ENCODE measurements at places on chromosomes 7 and 10.

DNA sequence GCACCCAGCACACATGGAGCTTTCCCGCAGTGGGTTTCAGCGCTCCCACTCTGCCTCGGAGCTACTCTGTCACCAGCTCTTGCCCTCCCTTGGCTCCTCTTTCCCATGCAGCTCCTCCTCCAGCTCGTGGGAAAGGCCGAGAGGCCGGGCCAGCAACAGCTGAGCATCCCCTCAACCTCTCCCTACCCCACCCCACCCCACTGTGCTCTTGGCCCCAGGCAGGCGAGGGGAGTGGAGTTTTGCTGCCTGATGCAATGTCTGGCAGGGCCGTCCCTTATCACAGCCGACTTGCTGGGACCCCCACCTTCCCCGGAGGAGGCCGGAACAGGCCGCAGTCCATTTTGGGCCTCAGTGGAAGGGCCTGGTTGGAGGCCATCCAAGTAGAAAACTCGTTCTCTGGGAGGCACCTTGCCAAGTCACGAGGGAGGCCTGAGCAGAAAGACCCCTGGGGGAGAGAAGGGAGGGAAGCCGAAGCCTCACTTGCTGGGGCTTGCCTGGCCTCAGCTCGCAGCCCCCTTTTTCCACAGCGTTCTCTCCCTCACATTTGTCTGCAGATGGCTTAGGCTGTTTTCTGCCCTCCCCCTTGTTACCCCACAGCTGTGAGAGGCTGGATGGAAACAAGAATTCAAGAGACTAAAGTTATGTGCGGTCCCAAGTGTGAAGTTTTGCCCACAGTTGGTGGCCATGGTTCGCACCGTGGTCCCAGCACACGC, 35.3 kb downstream of the CHST3 start:
- DNase-seq: peak; percentile 67

- peak; percentile 38 for DNase-seq
Observed at GRCh38 chr7:26078437-26079336, 73.3 kb upstream of the NFE2L3 start.

DNA sequence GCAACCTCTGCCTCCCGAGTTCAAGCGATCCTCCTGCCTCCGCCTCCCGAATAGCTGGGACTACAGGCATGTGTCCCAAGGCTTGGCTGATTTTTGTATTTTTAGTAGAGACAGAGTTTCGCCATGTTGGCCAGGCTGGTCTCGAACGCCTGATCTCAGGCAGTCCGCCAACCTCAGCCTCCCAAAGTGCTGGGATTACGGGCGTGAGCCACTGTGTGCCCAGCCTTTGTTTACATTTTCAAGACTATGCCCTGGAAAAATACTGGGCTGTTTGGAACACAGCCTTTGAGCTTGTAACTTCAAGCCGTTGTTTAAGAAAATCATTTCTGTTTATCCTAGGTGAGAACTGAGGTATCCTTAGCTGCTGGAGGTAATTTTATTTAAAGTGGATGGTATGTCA, 1.9 kb downstream of the ZKSCAN1 start:
- DNase-seq: no peak

- DNase-seq: no peak
Observed at GRCh38 chr10:65358565-65358964, 1567.3 kb upstream of the LRRTM3 start.

DNA sequence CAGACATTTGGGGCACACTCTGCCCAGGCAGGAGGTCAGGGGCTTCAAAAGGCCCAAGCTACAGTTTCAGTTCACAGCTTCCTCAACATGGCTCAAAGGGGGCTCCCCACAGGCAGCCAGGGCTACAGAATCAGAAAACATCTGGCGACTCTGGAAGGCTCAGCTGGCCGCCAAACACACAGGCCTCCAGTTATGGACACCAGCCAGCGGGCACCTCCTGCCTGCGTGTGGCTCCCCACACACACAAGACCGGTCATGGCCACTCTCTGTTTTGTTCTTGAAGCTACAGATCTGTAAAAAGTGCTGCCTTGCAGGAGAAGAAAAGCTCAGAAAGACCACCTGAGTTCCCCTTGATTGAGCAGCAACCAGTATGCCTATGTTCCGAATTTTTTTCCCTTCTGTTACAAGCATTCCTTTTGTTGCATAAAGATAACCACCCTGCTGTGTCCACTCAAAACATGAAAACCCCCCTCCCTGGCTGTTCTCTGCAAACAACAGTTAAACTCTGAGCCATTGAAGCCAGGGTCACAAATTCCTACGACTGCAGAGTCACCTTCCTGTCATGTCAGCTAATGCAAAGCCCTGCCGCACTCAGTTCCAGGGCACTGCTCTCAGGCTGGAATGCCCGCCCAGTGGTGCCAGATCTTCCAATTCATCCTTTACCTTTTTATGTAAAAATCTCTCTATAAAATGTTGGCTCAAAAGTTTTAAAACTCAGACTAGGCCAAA, 33.6 kb downstream of the VSTM4 start:
- no peak for DNase-seq

DNA sequence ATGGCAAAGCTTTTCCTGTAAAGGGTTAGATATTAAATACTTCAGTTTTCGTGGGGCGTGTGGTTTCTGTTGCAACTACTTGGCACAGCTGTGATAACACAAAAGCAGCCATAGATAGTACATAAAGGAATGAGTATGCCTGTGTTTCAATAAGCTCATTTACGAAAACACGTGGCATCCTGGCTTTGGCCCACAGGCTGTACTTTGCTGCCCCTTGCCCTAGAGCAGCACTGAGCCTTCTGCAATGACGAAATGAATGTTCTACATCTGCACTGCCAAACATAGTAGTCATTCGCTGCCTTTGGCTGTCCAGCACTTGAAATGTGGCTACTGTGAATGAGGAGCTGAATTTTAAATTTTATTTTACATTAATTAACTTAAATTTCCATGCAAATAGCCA, 376.2 kb upstream of the TPK1 start:
- no peak for DNase-seq

DNA sequence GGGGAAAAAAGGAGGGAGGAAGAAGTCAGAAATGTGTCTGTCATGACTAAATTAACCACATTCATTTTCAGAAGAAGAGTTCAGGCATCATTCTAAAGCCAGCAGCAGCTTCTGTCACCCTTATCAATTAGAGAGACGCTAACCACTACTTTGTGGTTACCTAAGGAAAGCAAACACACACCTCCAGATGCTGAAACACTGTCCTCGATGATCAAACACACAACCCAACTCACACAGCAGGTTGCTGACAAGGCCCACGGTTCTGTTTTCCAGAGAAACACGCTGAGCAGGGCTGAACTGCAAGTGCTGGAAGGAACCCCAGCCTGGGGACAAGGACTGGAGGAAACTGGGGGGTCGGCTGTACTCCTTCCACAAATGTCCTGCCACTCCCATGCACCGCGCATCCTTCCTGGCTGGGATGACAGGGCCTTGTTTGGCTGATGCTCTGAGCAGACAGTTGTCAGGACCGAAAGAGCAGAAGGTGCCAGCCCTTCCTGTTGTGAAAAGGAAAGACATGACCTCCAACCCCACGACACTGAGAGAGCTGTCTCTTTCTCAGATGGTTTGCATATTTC, 36.6 kb downstream of the PRKCQ start:
- no peak for DNase-seq

DNA sequence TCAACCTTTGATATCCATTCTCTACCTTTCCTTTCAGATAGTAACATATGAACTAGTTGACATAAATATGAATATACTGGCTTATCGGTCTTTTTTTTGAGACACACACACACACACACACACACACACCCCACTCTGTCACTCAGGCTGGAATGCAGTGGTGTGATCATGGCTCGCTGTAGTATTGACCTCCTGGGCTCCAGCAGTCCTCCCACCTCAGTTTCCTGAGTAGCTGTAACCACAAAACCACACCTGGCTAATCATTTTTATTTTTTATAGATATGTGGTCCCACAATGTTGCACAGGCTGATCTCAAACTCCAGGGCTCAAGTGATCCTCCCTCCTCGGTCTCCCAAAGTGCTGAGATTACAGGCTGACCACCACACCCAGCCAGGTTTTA, 14.2 kb upstream of the NT5C3A start:
- DNase-seq: no peak

DNA sequence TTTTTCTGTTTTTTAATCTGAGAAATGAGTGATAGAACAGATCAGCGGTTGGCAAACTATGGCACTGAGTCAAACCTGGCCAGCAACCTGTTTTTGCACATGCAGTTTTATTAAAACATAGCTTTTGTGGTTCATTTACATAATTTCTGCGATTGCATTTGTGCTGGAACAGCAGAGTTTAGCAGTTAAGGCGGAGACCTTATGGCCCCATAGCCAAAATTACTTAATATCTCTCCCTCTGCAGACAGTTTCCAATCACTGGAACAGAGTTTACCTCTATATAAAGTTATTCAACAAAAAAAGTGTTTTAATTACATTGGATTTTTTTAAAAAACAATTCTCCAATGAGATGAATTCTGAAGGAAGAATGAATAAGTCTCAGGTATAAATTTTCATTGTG, 212.1 kb downstream of the DGKB start:
- no peak for DNase-seq

DNA sequence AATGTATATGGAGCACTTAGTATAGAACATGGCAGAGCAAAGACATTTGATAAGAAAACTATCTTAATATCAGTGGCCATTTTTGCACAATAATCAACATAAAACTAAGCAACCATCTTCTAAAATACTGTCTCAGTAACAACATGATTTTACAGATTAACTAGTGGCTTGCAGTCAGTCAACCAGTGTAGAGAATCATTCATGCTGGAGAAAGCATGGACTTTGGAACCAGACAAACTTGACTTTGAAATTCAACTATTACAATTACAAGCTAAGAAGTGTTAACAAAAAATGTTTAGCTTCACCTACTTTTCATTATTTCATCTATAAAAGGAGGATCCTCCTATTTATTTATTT, 27.7 kb downstream of the CUBN start:
- no peak for DNase-seq

GRCh38 chr7:157712666-157713235, 375.9 kb downstream of the DNAJB6 start:
- no peak for DNase-seq

GRCh38 chr7:128699196-128699712, 27.2 kb downstream of the GARIN1A start:
- DNase-seq: no peak

DNA sequence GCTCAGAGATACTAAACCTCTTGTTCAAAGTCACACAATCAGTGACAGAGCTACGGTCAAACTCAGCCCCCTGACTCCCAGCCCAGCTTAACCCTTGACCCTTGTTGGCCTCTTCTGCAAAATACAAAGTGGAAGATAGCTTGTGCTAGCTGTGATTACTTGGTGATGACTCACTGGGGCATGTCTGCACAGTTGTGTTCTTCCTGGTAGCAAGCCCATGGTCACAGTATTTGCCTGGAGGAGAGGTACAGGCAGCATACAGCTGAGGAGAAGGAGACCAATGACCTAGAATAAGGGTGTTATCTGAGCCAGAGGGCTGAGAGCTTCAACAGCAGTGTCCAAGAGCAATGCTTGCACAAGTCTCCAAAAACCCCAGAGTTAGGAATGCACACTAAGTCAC, 5.7 kb upstream of the HSPA12A start:
- DNase-seq: peak; percentile 58

GRCh38 chr7:79822620-79823240, 311.9 kb upstream of the GNAI1 start:
- no peak for DNase-seq

- DNase-seq: peak; percentile 44
Observed at GRCh38 chr10:93074147-93074596, 479 bp downstream of the CYP26A1 start.

GRCh38 chr10:7121154-7121797, 289.6 kb downstream of the SFMBT2 start:
- DNase-seq: peak; percentile 1

DNA sequence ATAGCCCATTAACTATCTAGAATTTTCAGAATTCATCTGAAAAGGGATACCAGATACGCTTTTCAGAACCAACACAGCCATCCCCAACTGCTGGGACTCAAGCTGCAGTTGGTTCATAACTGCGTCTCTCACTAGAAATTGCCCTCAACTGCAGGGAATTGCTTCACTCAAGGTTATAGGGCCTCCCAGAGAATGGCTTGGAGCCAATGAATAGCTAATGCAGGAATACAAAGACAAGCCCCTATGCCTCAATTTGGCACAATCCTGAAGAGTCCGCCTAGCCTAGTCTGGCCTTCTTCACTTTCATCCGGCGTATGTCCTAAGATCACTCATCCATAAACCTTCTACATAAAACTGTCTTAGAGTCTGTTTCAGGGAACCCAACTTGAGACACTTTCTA, 164.0 kb downstream of the SKAP2 start:
- no peak for DNase-seq

DNA sequence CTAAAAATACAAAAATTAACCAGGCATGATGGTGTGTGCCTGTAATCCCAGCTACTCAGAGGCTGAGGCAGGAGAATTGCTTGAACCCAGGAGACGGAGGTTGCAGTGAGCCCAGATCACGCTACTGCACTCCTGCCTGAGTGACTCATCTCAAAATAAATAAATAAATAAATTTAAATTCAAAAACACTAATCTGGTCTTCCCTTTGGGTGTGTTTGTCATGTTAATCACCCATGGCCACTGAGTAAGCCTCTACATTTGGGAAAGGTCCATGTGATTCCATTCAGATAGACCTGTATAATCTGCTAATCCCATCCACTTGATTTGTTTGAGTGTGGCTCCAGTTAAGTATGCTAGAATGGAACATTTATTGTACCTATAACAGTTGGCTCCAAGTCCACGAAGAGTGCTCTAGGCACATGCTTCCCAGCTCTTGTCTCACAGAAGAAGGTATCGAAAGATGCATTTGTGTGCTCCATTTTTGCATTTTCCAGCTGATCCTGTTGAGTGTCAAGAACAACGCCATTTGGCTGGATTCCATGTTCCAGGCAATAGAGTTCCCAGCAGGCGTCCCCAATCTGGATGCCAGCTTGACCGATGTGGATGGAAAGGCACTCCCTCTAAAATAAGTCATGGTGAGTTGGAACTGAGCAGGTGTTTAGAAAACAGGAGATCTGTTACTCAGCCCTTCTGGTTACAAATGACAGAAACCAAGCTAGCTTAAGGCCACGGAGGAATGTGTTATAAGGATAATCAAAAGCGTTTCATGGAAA, 4.0 kb downstream of the TUBAL3 start:
- no peak for DNase-seq

DNA sequence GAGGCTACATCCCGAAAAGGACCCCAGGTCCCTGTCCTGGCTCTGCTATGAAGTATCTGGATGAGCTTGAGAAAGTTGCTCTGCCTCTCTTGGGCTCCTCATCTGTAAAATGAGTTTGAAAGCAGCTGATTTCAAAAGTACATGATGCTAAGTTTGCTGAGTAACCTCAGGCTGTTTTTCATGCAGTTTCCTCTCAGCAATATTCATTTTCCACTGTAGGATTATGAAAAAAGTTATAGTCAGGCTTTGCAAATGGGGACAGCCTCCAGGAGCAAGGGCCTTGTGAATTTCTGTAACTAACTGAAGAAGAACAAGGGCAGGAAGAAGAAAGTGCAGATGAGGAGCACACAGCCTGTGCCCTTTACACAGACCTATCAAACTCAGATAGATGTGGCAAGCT, 167.3 kb upstream of the KMT2E start:
- no peak for DNase-seq

DNA sequence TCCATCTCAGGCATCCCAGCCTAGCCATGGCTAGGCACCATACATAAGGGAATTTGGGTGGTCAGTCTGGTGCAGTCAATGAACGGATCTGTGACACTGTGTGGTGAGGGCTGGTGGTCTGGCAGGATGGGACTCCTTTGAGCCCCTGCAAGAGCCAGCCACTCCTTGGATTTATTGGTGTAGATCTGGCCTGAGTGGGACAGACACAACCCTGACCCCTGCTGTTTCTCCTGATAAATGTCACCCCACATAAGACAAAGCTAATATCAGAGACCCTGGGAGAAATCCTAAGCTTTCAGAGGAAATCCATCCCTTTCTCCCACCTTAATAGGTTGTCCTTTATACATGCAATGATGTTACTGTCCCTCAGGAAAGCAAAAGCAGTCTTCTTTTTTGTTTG, 2.3 kb downstream of the FBXO24 start:
- DNase-seq: peak; percentile 40

Measured in EL (cell line).